Fibroblast of skin of abdomen (primary cell): ENCODE measurements at places on chromosomes 12 and 14.

DNA sequence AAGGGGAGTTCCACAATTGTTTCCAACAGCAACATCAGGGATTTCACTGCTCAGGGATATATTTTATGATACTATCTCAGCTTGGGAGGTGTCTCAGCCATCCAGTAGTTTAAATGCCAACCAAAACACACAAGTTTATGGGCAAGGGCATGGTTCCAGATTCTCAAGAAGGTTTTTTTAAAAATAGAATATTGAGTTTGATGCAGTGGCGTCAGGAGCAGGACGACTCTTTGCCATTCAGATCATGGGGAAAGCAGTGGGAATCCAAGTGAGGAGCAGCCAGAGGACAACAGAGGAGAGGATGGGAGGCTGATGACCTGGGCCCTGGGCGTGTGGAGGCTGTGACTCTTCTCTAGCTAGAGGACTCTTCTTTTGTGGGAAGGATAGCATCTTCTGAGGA lies 25.7 kb downstream of the TSHR start:
- DNase-seq, result no peak

DNA sequence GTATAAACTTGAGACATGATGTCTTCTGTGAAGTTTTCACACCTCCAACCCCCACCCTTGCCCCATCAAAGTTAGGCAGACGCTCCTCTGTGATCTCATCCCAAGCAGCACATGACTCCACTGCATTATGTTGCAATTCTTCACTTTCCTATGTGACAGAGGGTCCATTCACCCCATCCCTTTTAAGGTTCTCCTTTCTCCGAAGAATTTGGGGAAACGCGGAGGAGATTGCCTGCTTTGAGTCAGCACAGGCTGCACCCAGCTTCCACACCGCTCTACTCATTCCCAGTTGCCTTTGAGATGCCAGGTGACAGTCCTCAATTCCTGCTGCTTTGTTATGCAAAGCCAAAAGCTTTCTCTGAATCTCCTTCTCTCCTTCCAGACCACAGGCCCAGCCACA lies 61.8 kb downstream of the PHLDA1 start:
- DNase-seq, result no peak

DNA sequence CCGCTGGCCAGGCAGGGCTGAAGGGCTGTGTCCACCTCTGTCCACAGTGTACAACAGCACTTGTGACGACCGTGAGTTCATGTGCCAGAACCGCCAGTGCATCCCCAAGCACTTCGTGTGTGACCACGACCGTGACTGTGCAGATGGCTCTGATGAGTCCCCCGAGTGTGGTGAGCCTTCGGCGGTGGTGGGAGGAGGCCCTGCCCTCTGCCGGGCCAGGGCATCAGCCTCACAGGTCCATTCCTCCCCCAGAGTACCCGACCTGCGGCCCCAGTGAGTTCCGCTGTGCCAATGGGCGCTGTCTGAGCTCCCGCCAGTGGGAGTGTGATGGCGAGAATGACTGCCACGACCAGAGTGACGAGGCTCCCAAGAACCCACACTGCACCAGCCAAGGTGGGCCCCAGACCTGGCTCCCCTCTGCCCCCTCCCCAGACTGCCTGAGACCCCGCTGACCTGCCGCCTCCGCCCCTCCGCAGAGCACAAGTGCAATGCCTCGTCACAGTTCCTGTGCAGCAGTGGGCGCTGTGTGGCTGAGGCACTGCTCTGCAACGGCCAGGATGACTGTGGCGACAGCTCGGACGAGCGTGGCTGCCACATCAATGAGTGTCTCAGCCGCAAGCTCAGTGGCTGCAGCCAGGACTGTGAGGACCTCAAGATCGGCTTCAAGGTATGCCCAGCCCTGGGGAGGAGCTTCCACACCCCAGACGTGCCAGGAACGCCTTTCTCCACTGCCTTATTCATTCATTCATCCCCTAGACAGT lies 20.8 kb upstream of the NXPH4 start:
- no peak for DNase-seq

- DNase-seq, result peak; percentile 36
Observed at GRCh38 chr12:116595186-116595585, 36.0 kb downstream of the MAP1LC3B2 start.

DNA sequence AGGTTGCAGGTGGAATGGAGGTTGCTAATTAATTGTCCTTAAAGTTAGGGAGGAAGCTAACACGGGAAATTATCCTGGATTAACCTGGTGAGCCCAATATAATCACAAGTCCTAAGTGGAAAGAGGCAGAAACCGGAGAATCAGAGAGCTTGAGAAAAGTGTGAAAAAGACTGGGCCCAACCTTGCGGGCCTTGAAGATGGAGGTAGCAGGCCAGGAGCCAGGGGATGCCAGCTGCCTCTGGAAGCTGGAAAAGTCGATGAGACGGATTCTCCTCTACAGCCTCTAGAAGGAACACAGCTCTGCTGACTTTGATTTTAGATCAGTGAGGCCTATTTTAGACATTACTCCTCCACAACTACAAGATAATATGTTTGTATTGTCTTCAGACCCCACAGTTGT lies 2.1 kb downstream of the SDR9C7 start:
- DNase-seq, result no peak

DNA sequence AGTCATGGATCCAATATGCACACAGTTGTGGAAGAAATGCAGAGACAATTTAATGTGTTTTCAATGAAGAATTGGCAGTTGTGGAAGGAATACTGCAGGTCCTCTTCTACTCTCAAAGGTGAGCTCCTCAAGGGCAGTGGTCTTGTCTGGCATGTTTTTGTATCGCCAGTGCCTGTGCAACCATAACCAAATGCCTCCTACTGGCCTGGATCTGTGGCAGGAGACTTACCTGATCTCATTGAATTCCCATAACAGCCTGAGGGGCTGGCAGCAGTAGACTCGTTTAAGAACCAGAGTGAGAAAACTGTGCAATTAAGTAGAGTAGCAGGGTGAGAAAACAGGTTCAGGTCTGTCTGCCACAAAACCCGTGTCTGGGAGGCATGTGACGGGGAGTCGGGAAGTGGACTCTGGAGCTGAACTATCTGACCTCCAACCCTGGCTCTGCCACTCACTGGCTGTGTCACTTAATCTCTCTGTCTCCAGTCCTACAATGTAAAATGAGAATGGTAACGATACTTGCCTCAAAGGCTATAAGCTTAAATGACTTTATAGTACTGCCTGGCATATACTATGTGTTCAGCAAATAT lies 268.2 kb upstream of the SSTR1 start:
- no peak for DNase-seq

GRCh38 chr12:113740699-113741098 lies 225.4 kb downstream of the RBM19 start:
- DNase-seq, result no peak
